AG10803 (cell line): ENCODE measurements at places on chromosomes 6 and 20.
A peak's percentile ranks its signal among the peaks of the same experiment; 100 is the strongest.

DNA sequence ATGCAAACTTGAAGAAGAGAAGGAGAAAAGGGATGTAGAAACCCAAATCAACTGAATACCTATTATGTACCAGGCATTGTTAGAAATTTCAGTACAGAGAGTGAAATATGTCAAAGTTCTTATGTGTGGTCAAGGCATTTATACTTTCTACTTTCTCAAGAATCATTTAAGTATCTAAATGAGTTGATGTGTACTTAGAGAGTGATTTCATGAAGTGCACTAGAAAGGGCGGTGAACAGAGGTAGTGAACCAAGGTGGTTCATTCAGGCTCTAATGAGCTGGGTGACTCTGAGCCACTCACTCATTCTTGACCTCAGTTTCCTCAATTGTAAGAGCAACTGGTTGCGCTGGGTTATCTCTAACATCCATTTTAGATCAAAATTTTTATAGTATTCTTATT lies 3.3 kb downstream of the PDE7B start:
- no peak for DNase-seq

DNA sequence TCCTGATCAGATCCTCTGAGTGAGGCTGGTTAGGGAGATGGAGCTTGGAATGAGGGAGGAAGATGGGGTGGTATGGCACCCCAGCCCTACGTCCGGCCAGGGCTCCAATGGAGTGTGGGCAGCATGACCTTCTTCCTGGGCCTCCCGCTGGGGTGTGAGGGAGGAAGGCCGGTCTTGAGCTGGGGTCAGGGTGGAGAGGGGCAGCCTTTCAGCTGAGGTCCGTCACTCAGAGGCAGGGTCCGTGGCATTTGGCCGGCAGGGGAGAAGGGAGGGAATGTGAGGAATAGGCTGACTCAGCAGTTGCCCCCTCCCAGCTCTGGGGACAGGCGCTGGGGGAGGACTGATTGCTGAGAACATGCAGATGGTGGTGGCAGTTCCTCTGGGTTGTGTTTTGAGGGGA lies 25.5 kb upstream of the VEGFA start:
- no peak for DNase-seq

GRCh38 chr20:25310268-25310920 lies 62.5 kb downstream of the PYGB start:
- DNase-seq: peak; percentile 88

GRCh38 chr6:71608646-71609045 lies 277.7 kb upstream of the RIMS1 start:
- DNase-seq: peak; percentile 40

- no peak for DNase-seq
These were observed 18.7 kb upstream of the IP6K3 start for GRCh38 chr6:33765368-33765767.

DNA sequence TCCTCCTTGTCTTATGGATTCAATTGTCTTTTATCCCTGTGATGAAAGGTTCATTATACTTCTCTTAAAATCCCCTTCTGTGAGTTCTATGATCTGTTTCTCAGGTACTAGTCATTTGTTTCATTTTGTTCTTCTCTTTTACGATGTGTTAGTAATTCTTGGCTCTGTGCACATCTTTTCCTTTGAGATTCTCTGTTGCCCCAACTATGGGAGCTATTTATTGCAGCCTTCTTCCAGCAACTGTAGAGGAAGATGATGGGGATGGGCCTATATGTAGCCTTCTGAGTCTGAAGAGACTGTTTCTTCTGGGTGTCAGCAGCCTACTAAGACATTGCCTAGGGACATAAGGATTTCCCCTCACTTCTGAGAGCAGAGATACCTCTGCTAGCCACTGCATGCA lies 50.4 kb upstream of the TRERF1 start:
- DNase-seq: no peak

DNA sequence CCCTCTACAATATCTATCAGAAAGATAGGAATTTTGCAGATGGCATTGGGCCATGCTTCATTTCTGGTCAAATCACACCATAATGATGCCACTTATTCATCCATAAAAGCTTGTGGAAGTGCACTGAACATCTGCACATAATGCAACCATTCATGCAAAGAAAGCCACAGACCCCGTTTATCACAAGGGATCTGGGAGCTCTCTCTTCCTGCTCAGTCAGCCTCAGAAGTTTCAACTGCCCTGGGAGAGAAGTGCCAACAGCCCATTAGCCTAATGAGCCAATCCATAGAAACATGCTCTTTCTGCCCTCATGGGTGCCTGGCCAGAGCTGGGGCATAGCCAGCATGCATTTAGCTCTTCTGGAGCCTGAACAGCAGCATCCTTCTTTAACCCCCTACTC lies 85.8 kb downstream of the SLC35F1 start:
- DNase-seq: no peak

GRCh38 chr6:129133770-129134192 lies 250.8 kb downstream of the LAMA2 start:
- DNase-seq: peak; percentile 63

GRCh38 chr6:27742833-27743573 lies 169.2 kb downstream of the OR2B2 start:
- DNase-seq: no peak

- DNase-seq: peak; percentile 7
These were observed 22.9 kb upstream of the PAX1 start for GRCh38 chr20:21682521-21682954.

GRCh38 chr6:169862043-169862891 lies 110.8 kb downstream of the ERMARD start:
- DNase-seq: no peak

DNA sequence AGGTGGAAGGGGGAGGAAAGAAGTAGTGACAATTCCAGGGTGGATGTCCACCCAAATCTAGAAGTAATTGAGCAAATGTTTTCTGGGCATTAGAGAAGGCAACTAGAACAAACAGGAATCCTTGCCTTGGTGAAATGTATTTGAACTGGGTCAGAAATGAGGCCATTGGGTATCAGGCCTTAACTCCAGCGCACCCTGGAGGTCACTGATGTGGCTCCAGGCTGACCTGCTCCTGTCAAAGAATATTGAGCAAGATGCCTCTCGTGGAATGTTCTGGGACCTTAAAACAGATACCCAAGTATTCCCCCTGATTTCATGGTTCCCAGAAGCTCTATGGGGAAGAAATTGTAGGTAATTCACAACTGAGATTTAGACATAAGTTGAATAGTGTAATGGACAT lies 6.9 kb downstream of the HLA-DPB1 start:
- peak; percentile 10 for DNase-seq

DNA sequence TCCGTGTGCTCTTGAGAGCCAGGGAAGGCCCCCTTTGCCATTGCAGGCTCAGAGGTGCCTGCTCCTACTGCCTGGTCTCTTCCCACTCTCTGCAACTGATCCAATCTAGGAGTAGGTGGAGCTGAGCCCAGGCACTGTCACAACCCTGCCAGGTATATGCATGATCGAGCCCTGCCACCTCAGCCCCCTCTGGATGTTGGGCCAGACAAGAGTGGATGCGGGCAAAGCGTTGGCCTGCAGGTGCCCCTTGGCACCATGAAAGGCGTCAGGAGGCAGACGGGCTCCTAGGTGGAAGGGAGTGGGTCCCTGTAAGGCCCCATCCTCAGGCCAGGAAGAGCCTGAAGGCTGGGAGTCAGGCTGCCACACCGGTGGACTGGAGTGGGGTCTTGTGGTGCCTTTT lies 5.9 kb upstream of the OR14J1 start:
- no peak for DNase-seq

DNA sequence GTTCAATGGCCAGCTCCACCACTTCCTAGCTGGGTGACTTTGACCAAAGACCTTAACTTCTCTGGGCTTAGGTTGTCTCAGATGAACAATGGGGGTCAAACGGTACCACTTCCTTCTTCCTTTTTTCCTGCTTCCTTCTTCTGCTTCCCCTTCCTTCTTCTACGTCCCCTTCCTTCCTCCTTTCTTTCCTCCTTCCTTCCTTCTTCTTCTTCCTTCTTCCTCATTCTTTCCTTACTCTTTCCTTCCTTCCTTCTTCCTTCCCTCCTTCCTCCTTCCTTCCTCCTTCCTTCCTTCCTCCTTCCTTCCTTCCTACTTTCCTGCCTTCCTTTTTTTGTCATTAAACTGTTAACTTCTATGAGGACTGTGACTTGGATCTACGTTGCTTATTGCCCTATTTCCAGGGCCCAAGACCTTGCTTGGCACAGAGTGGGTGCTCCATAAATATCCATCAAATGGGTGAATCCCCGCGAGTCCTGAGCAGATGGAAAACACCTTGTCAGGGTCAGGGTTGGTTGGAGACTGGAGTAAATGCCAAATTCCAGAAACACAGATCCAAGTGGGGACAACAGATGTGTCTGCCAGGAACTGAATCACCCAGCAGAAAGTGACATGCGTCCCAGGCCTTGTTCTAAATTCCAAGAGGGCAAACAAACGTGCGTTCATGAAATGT lies 243.3 kb downstream of the PREX1 start:
- no peak for DNase-seq

DNA sequence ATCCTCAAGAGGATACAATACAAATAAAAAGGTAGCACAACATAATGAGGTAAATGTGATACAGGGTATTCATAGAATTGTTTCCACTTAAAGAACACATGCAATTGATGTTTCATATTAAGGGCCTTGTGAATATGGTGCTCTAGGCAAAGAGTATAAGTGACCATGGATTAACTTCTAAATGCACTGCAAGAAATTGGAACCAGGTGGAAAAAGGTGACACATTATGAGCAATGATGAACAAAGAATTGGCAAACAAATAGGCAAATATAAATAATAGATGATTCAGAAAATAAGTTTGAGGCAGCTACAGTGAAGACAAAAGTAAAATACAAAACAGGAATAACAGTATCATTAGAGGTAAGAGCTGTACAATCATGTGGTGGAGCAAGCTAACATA lies 192.0 kb downstream of the GRIK2 start:
- DNase-seq: no peak

DNA sequence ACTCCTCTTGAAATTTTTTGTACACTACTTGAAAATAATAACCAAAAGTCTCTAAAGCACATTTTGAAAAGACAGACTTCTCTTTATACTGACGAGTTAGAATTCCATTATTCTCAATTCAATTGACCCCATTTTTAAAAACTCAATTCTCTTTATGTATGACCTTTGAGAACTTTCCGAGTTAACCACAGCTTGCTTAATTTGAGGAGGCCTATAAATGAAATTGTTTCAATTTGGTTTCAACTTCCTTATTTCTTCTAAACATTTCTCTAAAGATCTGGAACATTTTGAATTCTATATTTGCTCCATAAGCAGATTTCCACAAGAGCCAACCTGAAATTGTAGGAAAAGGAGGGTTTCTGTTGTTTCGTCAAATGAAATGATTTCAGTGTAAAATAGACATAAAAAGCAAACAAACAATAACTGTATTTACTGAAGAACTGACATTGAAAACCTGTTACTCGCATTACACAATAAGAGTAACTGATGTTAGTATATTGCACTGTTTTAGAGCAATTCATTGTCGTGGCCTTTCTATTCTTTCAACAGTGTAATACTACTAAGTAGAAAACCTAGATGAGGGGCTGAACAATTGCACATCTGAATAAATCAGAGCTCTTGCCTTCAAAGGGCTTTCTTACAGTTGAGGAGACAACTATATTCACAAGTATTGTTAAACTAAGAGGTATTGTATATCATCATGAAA lies 223.6 kb downstream of the HIVEP2 start:
- DNase-seq: no peak

DNA sequence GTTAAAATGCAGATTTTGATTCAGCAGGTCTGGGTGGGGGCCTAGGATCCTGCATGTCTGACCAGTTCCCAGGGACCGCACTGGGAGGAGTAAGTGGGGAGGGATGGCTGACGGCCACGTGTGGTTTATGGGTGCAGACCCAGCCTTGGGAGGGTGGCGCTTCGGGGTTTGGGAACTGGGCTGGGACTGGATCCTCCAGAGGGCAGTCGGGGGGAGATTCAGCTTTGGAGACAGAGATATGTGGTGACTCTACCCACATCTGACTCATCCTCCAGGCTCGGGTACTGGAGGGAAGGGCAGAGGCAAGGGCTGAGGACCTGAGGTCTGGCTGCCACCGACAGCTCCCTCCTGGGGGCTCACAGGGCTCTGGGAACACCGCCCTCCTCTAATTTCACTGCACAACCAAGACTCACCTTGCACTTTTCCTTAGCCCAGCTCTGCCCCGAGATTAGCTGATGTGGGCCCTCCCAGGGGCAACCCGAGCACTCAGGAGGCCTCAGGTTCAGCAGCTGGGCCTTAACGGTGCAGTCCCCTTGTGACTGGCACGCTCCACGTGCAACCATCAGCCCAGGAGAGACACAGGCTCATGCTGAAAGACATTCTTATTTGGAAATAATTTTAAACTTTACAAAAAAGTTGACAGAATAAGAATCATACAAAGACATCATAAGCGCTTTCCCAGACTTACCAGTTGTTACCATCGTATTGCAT lies 172.8 kb upstream of the PMEPA1 start:
- DNase-seq: peak; percentile 43

GRCh38 chr6:20747991-20748390 lies 213.7 kb downstream of the CDKAL1 start:
- DNase-seq: peak; percentile 12

DNA sequence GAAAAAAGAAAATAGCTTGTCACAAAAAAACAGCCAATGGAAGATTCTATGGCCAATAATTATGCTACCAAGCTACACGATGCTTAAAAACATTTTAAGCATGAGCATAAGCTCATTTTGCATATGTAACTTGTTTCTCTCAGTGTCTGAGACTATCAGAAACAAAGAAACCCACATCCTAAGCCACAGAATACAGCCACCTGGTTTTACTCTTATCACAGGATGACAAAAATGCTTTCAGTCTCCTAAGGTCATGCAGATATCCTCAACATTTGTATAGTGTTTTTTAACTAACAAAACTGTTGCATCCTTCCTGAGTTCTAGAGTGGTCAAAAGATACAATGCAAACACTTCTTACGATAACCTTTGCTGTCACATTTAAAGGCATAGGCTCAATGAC lies 172.1 kb upstream of the RUNX2 start:
- no peak for DNase-seq
